ENCODE measurements at places on chromosomes 2 and 18.

DNA sequence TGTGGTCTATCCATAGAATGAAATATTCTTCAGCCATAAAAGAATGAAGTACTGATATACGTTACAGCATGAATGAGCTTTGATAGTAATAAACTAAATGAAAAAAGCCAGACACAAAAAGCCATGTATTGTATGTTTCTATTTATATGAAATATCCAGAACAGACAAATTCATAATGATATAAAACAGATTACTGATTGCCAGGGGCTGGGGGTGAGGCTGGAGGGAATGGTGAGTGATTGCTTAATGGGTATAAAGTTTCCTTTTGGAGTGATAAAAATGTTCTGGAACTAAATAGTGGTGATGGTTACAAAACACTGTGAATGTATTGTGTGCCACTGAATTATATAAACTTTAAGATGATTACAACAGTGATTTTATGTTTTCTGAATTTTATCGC is 200.5 kb downstream of the MC4R start:
- no peak for DNase-seq

- no peak for DNase-seq
These were observed 179.8 kb downstream of the SH3BP4 start for GRCh38 chr2:235131334-235132305.

DNA sequence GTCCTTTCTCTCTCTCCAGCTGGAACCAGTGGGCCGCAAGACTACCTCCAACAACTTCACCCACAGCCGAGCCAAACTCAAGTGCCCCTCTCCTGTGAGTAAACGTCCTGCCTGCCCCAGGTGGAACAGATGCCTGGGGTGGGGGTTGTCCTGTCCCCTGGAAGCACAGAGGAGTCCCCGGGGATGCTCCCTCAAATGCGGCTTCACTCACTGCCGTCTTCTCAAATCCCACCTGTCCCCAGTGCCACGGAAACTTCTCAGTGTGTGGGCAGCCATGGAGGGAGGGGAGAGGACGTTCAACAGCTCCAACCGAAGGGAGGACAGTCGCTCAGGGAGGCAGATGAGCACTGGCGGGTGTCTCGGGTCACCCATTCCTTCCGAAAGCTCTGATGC is 110.7 kb upstream of the PPP1CB start:
- no peak for DNase-seq

DNA sequence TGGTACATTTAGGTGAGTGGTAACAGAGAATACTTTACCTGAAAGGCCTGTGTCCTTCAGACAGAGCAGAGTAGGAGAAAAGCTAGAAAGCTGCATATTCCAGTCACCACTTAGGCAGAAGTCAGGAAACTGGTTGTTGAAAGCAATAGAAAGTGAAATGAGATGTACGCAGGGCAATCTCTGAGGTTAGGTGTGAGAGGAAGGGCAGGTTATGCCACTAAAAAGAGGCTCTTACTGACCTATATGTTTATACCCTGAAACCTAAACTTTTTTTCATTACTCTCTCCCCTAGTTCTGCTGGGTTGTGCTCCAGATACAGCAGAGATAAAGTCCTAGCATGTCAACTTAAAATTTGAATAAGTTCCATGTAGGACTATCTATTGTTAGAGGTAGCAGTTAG is 93.5 kb downstream of the COX7A2L start:
- DNase-seq: no peak

- no peak for DNase-seq
These were observed 201.2 kb downstream of the CDCA7 start for GRCh38 chr2:173555833-173556232.

DNA sequence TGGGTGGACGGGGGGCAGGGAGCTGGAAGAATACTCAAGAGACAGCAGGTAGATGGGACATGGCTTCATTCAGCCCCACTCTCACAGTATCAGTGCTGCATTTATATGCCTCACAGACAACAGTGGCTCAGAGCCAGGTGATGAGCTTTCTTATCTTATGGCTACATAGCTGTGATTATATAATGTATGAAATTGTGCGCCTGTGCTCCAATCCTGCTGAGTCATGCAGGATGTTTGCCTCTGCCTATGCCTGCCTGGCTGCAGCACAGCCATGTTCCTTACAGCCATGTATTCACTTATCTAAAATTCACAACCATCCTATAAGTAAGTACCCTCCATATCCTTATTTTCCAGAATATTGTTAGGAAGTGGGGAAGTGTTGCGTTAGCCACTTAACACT is 37.7 kb upstream of the RNF103 start:
- no peak for DNase-seq

DNA sequence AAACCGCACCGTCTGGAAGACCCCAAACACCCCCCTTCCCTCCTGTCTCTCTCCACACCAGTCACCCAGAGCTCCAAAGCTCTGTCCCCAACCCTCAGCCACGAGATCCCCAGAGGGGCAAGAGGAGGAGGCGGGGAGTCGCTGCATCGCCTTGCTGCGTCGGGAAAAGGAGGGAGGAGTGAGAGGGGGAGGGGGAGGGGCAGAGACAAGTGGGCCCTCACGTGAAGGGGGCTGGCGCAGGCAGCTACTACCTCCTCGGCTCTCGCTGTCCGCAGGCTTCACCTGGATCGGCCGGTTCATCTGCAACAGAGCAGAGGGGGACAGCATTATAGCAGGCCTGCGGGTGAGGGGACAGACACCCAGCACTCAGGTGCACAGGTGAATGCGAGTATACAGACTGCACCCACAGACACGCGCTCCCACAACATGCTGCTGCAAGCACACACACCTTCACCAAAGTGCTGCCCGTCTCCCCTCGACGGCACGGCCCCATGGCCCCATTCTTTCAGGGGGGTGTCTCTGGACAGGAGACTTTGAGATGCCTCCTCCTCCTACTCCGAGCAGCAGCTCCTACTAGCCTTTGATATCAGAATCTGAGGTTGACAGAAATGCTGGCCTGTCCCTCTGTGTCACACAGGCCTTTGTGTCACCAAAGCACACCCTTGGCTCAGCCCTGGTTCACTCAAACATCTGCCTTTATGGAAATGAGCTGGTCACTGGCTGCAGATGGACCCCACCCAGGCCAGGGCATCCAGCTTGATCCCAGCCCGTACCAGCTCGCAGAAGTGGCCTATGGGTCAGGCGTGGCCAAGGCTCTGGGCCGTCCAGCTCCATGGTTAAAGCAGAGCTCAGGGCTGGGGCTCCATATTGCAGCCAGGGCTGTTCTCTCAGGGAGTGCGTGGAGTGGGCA is 243.8 kb downstream of the CELF4 start:
- no peak for DNase-seq

GRCh38 chr2:238655198-238655860 is 192.6 kb upstream of the TWIST2 start:
- DNase-seq: no peak

- DNase-seq: no peak
These were observed 110.2 kb upstream of the PIEZO2 start for GRCh38 chr18:11259469-11260150.

DNA sequence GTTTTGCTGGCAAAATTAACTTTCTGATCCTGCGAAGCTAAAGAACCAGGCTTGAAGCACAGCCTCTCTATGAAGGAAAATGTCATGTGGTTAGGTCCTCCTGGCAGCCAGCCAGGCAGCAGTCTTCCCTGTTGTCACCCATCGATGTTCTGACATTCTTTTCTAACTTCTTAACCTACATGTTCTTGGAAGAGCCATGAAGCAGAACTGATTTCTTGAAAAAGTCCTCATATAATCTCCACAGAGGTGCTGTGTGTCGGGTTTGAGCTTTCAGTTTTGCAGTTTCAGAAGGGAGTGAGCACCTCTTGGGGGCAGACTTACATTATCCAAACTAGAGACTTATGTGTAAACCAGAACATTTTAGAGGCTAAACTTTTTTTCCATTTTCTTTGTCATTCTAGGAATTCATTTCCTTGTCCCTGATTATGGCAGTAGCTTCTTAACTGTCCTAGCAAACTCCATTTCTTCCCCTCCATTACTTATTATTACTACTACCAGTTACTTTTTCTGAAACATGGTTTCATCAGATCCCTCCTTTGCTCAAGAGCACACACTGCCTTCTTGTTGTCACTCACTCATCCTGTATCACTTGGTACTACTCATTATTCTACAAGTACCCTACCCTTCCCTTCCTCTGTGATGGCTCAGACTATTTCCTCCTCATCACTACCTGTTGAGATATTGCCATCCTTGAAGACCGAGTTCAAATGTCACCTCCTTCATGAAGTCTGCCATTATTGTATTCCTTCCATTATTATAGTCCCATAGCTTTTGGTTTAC is 31.1 kb downstream of the DOK1 start:
- no peak for DNase-seq

- DNase-seq: no peak
These were observed 20.5 kb downstream of the TMEM18 start for GRCh38 chr2:656676-657075.

GRCh38 chr2:156317631-156318030 is 14.9 kb downstream of the NR4A2 start:
- no peak for DNase-seq

DNA sequence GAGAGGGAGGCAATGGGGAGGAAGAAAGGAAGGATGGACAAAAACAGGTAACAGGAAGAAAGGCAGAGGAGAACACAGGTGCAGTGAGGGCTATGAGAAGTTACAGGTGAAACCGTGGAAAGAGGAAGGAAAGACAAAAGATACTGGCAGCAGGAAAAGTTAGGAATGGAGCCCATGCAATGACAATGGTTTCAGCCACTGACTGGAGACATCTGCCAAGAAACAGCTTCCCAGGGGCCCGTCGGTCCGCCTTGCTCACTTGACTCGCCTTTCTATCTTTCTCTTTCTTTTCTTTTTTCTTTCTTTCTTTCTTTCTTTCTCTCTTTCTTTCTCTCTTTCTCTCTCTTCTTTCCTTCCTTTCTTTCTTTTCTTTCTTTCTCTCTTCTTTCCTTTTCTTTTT is 37.5 kb downstream of the ST8SIA5 start:
- no peak for DNase-seq

GRCh38 chr18:26383454-26384270 is 157.4 kb downstream of the TAF4B start:
- no peak for DNase-seq

DNA sequence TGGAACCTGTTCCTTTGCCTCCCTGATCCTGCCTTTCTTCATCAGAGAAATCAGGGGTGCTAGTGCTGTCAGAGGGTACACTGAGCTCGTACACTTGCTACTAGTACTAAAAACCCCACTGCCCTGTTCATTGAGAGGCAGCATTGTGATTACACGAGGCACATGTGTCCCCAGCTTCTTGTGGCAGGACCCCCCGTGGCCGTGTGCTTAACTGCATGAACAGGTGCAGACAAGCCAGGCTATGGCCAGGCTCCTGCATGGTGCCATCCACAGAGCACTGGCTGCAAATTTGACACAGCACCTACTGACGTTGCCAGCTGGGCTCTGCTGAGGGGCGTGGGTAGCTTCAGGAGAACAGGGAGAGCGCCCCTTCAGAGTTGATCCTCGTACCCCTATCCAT is 248.4 kb downstream of the GLI2 start:
- DNase-seq: no peak

GRCh38 chr2:191777351-191777750 is 69.5 kb downstream of the CAVIN2 start:
- DNase-seq: no peak

DNA sequence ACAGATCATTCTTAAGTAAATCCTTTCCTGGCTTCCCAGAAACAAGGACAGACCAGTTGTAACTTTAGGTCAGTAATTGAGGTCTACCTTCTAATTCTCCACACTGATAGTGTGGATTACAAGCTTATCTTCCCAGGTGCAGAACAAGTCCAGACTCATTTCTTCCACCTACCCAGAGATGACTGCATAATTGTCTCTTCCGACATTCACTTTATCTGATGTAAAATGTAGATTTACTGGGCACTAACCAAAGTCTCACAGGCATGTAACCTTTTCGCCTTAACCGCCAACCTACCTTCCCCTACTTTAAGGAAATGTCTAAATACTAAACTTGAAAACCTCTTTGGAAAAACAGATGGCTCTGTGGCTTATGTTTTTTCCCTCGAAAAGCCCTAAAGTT is 96.2 kb downstream of the NCK2 start:
- DNase-seq: no peak

DNA sequence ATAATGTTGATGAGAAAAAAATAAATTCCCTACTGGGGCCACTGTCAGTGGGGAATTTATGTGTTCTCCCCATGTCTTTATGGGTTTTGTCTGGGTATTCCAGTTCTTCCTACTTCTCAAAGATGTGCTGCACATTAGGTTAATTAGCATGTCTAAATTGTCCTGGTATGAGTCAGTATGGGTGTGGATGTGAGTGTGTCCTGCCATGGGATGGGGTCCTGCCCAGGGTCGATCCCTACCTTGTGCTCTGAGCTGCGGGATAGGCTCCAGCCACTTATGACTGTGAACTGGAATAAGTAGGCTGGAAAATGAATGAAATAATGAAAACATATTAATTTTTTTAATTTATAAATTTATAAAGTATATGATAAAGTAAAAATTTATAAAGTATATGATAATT is 167.5 kb downstream of the UBR3 start:
- DNase-seq: no peak

DNA sequence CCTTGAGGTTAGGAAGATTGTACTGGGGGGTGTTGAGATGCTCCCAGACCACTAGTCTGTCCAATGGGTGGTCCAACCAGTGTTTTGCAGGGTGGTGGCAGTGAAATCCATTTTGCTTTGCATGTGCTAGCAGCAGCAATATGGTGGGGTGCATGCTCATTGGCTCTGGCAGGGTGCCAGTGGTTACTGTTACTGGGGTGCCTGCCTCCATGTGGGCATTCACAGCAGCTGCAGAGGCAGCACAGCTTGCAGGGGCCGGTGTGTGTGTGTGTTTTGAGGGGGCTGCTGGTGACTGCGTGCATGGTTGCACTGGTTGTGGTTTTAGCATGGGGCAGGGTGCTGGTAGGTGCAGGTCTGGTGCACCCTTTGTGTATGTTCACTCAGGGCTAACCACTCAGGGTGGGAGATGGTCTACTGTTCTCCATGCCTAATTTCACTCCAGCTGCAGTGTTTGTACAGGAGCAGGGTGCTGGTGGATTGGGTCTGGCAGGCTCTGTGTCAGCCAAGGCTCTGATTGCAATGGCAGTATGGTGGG is 265.4 kb downstream of the NUP35 start:
- no peak for DNase-seq

GRCh38 chr2:71832388-71832787 is 315.3 kb downstream of the CYP26B1 start:
- DNase-seq: no peak

DNA sequence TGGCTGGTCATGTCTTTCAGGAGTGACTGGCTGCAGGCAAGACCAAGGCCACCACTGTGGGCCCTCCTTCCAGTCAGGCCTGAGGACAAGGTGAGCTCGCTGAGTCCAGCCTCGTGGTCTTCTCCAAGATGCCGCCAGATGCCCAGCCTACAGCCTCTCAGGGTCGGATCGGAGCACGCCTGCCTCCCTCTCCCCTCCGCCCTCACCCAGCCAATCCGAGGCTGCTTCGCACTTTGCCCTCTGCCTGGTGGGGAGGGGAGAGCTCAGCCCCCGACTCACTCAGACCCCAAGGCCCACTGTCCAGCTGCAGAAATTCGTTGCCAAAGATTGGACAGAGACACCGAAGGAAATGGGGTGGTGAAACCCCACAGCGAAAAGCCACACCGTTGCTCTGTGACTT is 33.1 kb downstream of the ATOH8 start:
- no peak for DNase-seq

GRCh38 chr2:174292908-174293307 is 41.8 kb upstream of the SP9 start:
- no peak for DNase-seq

GRCh38 chr2:152823905-152824304 is 105.5 kb downstream of the ARL6IP6 start:
- no peak for DNase-seq

- no peak for DNase-seq
These were observed 67.2 kb downstream of the TMEM131 start for GRCh38 chr2:97928591-97928990.

Measured in T-helper 22 cell (primary cell).